ENCODE measurements at places on chromosomes 12 and 14.
A peak's percentile ranks its signal among the peaks of the same experiment; 100 is the strongest.

DNA sequence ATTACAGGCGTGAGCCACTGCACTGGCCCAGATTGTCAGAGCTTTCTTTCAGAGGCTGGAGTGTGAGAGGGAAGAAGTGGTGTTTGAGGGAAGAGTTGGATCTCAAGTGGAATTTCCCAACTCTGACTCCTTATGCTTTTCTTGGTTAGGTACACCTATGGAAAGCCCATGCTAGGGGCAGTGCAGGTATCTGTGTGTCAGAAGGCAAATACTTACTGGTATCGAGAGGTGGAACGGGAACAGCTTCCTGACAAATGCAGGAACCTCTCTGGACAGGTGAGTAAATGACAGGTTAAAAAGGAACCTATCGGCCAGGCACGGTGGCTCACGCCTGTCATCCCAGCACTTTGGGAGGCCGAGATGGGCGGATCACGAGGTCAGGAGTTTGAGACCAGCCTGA is 14.9 kb downstream of the A2ML1 start:
- DNase-seq: no peak

DNA sequence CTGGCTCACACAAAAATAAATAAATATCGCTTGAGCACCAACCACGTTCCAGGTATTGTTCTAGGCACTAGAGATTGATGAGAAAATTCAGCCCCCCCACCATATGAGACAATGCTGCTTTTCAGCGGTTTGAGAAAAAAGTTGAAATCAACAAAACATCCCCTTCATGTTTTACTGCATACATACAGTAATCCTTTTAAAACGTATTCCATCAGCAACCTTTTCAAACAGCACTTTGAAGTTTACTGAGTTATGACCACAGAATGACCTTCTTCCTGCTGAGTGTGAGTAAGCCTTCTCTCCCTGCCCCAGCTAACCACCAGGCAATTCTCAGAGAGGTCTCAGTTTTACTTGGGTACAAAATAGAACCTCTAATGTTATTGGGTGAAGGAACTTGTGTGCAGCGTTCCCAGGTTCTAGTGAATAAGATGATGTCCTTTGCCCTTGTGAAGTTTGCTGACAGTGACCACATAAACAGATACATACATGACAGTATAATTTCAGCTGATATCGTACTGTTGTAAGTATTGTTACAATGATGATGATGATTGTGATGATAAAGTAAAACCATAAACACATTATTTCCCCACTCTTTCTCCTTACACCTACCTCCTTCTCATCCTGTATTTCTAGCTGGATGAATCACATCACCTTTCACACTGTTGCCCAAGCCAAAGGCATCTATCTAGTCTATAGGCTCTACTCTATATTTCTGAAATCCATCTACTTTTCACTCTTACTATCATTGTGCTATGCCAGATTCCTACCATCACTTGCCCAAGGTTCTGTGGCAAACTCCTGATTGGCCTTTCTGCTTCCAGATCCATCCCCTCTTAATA is 124.4 kb upstream of the KRR1 start:
- DNase-seq: no peak

- no peak for DNase-seq
Measured at GRCh38 chr12:78261901-78262300, 431.2 kb downstream of the NAV3 start.

- no peak for DNase-seq
Measured at GRCh38 chr12:31362759-31363415, 36.9 kb upstream of the SINHCAF start.

DNA sequence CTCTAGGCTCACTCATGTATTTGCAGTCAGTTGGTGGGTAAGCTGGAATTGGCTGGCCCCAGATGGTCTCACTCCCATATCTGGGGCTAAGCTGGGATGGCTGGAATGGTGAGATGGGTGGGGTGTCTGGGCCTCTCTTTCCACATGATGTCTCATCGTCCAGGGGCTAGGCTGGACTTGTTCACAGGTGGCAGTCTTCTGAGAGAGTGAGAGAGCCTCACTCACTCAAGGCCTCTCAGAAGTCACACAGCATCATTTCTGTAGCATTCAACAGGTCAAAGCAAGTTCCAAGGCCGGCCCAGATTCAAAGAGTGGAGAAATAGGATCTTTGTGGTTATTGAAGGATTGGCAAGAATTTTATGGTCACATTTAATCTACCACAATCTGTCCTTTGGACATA is 102.7 kb downstream of the UNC79 start:
- no peak for DNase-seq

GRCh38 chr12:93126069-93126474 is 197.0 kb upstream of the EEA1 start:
- DNase-seq: no peak

- peak; percentile 9 for DNase-seq
Measured at GRCh38 chr12:40325349-40325960, 100.7 kb downstream of the LRRK2 start.

GRCh38 chr12:12909995-12910420 is 18.6 kb downstream of the GPRC5A start:
- no peak for DNase-seq

GRCh38 chr12:507391-507796 is 47.7 kb downstream of the B4GALNT3 start:
- DNase-seq: no peak

- DNase-seq: no peak
Measured at GRCh38 chr12:53045696-53046045, 4.2 kb upstream of the TNS2 start.

- DNase-seq: no peak
Measured at GRCh38 chr14:39704594-39704993, 272.4 kb upstream of the FBXO33 start.

DNA sequence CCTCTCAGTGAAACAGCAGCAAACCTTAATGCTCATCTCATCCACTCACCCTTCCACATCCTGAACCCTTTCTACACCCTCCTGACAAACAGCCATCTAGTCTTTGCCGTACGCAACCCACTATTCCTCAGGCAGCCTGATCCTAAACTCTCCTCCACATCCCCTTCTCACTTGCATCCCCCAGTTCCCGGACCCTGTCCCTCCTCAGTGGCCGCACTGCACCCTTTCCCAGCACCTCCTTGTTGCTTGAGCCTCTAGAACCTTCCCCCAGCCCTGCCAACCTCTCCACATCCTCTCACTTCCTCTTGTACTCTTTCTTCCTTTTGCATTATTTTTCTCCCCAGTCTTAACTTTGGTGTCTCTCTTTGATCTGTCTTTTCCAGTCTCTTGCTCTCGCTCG is 42.9 kb downstream of the IQSEC3 start:
- DNase-seq: no peak

- no peak for DNase-seq
Measured at GRCh38 chr14:37894463-37894862, 299.0 kb downstream of the TTC6 start.

- no peak for DNase-seq
Measured at GRCh38 chr12:65195387-65196055, 26.1 kb downstream of the LEMD3 start.

DNA sequence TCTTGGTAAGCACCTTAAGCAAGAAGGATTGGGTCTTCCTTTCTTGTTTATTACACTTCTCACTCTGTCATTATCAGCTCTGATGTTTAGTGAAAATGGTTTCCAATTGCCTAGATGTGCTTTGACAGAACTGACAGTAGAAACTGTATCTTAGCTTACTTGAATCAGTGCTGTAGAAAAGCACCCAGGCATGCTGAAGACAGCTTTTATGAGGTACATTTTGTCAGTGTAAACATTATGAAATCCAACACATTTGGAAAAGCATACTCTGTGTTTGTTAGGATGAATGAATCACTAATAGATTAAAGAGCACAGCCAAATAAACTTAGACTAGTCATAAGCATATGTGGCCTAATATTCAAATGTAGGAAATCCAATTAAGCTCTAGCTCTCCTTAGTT is 290.2 kb upstream of the NPAS3 start:
- DNase-seq: no peak

GRCh38 chr14:94439453-94440057 is 13.0 kb downstream of the SERPINA11 start:
- no peak for DNase-seq

DNA sequence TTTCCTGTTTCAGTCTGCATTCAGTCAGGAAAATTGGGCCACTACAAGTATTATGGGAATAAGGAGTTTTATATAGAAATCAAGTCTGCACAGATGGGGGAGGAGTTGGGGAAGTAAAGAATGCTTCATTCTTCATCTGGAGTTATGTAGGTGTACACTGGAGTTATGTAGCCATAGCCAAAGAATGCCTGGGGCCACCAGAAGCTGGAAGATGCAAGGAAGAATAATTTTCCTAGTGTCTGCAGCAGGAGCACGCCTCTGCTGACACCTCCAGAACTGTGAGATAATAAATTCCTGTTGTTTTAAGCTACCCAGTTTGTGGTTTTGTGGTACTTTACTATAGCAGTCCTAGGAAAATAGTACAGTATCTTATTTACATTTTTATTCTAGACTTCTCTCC is 333.4 kb downstream of the NELL2 start:
- DNase-seq: no peak

GRCh38 chr12:5260591-5261086 is 171.3 kb upstream of the NTF3 start:
- DNase-seq: no peak

- DNase-seq: no peak
Measured at GRCh38 chr14:73786636-73787485, 64.8 kb upstream of the PTGR2 start.

GRCh38 chr12:68591734-68592418 is 18.8 kb upstream of the RAP1B start:
- DNase-seq: no peak

DNA sequence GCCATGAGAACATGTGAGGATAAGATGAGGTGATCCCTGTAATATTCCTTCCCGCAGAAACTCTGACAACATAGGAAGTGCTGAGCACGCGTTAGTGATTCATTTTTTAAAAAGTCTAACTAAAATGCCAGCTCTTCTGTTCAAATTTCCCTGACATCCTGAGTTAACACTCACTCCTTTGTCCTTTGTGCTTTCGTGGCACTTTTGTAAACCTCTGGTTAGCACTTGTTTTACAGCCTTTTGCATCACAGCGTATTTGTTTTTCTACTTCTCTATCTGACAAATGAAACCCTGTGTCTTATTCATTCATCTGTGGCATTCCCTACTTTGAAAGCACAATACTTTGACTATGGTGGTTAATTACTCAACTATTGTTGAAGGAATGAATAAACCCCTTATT is 313.6 kb downstream of the NUAK1 start:
- no peak for DNase-seq

DNA sequence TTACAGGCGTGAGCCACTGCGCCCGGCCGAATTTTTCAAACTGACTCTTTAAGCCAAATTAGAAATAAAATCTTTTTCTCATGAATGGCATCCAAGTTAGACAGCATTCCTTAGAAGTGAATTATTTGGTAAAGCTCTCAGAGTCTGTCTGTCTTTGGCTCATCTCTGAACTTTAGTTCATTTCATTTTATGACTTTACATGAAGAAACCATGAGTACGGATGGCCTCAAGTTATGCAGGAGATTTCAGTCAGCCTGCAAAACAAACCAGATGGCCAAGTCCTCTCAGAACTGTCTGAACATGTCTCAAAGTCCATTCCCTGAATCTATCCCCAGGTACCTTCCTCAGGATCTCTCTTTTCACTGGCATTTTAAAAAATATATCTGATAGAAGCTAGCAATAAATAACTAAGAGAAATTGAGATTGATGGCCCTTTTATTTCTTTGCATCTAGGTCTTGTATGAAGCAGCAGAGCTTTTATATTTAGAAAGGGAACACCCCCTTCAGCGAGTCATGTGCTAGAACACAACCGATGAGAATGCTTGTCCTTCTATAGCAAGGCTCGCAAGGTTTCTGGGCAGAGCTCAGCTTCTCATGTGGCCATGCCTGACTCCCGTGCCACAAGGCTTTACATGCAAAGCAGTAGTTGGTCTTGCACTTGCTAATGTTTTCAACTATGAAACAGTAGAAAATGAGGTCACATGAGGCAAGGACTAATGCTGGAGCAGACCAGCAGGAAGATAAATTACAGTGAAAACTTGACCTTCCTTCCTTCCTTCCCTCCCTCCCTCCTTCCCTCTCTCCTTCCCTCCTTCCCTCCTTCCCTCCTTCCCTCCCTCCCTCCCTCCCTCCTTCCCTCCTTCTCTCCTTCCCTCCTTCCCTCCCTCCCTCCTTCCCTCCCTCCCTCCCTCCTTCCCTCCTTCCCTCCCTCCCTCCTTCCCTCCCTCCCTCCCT is 125.0 kb downstream of the AKAP6 start:
- no peak for DNase-seq

DNA sequence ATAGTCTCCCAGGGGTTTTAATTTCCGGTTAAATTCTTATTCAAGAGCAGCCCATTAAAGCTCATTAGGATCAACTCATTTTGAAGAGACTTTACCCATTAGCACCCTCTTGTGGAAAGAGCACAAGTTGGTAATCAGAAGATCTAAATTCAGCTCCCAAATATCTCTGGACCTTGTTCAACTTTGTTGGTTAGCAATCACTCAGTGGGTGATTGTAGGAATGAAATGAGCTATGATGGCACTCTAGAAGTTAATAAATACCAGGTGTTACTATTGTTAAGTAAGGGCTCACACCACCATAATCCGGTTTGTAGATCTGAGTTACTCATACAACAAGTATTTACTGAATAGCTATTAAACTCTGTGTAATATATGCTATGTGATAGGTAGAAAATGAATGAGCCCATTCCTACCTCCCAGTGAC is 42.9 kb downstream of the TRIP11 start:
- peak; percentile 9 for DNase-seq

DNA sequence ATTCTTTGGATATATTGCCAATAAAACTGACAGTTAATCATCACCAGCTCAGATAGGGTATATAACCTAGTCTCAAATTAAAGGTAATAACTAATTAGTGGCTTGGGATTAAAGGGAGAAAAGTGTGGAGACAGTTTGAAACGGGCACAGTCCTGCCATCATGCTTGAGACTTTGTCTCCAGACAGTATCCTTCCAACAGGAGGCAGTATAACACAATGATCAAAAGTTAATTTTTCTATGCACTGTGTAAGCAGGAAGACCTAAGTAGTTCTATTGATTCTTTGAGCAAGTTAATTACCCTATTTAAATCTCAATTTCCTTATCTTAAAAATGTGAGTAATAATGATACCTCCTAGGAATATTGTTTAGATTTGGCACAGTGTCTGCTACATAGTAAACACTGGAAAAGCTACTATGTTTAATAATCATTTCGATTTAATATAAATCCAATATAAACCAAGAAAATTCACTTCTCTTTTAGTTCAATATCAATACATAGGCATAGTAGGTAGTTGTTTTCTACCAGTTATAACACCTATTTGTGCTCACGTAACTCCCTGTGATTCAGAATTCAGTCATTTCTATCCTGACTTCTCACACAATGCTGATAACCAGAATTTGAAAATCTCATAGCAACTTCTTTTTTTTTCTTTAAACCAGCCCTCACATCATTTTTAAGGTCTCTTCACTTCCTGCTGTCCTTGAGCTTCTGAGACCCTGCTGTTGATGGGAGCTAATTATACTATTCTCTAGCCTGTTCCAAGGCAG is 53.7 kb downstream of the GALNT4 start:
- DNase-seq: peak; percentile 12

DNA sequence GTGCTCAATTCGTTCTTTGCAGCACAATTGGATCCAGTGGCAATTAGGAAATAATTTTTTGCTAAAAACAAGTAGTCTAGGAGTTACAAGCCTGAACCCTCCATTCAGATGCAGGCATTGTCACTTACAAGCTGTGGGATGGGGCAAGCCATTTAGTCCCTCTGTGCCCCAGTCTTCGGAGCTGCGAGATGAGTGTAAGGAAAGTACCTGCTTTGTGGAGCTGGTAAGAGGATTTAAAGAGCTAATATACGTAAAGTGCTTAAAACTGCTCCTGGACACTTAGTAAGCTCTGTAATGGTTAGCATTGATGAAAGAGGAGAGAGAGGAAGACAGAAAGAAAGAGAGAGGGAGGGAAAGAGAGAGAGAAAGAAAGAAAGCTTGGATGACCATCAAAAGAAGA is 112.5 kb downstream of the LGMN start:
- no peak for DNase-seq
